Sigmoid colon (tissue), 7 donors: ENCODE measurements at places on chromosomes 4 and X.

DNA sequence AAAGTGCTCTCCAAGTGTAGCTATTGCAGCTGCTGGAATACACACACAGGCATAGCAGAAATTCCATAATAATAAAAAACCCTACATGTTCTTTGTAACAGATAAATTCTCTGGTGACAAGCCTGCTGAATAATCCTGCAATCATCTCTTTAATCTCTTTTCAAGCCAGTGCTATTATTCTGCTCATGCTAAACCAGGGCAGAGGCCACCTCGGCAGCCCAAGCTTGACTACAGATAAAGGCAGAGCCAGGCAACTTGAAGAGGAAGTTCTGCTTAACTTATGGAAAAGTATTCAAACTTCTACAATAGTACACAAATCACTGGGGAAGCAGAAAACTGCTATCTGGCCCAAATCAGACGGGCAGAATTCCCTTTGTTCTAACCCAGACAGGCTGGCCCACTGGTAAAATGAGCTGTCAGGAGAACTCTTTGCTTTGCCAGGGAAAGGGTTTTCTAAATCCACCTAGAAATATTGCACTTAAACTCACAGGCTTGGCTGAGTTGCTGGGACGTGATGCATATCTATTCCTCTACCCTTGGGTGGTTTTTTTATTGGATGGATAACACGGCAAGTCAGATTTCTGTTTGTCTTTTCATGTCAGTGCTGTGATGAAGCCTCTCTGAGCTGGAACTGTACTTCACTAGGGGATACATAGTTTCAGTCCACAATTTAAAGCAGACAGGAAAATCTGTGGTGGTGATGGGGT lies 70.5 kb downstream of the GATB start:
- DNase-seq: no peak

- DNase-seq: peak; percentile 65
Observed at GRCh38 chrX:53682885-53683555, 3.5 kb downstream of the HUWE1 start.

DNA sequence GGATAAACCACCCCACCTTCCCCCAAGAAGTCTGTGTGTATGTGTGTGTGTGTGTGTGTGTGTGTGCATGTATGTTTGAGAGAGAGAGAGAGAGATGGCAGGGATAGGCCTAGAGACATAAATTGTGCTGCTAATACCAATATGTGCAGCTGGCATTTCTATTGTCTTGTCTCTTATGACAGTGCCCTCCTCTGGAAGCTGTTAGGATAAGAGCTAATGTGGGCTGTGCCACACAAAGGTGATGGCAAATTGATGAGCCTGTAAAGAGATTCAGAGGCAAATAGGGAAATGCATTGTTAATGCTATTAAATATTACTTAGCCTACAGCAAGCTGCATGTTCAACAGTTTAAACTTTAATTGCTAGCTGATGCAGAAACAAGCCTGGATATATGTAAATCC lies 332.0 kb downstream of the NKX6-1 start:
- no peak for DNase-seq

GRCh38 chr4:72665171-72665968 lies 96.3 kb upstream of the ADAMTS3 start:
- no peak for DNase-seq

GRCh38 chr4:15656038-15656470 lies 897 bp upstream of the FBXL5 start:
- no peak for DNase-seq

- no peak for DNase-seq
Observed at GRCh38 chr4:158446106-158446505, 75.6 kb upstream of the RXFP1 start.

DNA sequence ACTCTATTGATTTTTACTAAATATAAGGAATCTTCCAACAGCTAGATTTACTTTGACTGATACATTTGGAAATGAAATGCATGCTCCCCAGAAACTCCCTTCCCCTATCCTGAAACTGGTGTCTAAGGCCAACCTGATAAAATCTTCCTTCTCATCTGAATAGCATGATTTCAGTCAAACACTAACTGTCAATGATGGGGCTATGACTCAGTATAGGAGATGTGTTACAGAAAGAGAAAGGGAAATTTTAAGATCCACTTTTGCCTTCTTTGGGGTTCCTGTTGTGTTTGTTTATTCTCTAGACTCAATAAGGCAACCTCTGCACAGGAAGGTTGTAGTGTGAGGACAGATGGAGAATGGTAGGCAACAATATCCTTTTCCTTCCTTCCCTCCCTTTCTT lies 160.7 kb downstream of the MOSPD2 start:
- no peak for DNase-seq

DNA sequence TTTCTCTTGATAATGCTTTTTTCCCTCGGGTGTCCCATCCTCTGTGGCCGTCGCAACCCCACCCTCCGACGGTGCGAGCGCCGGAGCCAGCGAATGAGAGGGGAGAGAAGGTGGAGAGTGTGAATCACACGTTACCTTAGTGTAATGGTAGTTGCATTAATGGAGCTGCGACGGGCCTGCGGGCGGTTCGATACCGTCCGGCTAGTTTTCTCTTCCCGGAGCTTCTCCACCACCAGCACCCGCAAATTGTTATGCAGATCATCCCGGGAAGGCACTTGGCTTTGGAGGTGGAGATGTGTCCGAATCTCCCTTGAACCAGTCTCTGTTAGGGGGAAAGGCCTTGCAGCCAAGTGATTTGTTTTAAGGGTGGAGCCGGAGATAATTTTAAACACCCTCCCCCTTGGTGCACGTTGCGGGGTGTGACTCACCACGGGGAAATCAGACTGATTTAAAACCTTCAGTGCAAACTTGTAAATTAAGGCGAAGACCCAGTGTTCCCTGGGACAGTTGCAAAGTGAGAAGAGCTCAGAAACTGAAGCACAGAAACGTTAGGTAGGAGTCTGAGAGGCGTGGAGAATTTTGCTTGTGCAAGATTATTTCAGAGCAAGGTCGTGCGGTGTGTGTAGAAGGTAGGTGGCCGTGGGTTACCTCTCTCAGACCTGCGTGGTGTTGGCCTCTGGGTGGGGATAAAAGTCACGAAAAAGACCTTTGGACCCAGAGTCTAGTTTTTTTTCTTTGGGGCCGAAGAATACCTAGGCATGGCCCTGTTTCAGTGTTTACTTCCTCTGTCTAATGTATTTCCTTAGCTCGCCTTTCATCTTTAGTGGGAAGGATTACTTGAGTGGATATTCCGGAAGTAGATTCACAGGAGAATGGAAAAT lies 1.3 kb downstream of the AFF1 start:
- peak; percentile 90 for DNase-seq

GRCh38 chr4:43757147-43757546 lies 691.5 kb downstream of the KCTD8 start:
- DNase-seq: no peak

DNA sequence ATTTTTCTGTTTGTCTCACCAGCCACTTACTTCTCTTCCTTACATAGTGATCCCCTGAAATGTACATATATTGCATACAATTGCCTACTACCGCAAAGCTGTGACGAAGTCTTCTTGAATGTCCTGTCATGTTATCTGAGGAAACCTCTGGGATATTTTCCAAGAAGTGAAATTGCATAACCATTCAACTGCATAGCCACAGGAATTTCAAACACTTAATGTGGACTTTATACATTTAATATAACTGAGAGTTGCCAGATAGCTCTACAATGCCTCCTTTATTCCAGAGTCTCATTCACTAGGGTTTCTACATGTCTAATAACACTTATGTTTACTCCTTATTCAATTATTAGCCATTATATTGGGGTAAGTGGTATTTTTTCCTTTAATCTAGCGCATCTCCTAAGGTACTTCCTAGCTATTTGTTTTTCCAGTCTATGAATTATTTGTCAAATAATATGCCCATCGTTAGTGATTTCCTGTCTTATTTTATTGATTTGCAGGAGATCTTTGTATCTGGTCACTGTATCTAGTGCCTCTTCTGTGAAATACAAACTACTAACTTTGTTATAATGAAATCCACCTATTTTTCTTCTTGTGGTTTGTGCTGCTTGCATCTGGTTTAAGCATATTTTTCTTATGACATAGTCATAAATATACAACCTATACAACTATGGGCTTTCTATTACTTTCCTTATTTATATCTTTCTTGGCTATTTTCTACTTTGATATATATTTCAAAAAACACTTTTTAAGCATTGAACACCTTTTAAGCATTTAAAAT lies 69.2 kb upstream of the GRID2 start:
- DNase-seq: no peak
